ENCODE measurements at places on chromosomes 3 and 15.

DNA sequence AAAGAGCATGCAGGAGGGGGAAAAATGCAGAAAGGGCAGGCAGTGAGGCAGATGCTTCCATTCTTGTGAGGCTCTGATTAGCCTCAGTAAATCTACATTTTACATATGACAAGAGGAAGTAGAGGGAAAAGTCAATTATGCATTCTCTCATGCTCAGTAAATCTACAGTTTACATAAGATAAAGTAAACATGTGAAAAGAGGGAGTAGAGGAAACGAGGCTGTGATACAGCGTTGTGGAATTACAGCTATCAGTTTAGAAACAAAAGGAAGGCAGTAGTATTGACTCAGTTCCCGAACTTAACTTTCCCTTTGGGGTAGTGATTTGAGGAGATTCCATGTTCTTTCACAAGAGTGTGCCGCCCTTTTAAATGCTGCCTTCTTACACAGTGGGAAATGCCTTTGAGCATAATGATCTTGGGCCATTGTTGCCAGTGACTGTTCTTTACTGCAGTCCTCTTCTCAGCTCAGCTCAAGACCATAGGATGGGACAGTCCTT is 39.3 kb downstream of the OSTN start:
- DNase-seq, result no peak

- DNase-seq, result no peak
Measured at GRCh38 chr3:5078151-5078550, 43.9 kb upstream of the ARL8B start.

- DNase-seq, result no peak
Measured at GRCh38 chr3:66454464-66454859, 46.4 kb downstream of the LRIG1 start.

DNA sequence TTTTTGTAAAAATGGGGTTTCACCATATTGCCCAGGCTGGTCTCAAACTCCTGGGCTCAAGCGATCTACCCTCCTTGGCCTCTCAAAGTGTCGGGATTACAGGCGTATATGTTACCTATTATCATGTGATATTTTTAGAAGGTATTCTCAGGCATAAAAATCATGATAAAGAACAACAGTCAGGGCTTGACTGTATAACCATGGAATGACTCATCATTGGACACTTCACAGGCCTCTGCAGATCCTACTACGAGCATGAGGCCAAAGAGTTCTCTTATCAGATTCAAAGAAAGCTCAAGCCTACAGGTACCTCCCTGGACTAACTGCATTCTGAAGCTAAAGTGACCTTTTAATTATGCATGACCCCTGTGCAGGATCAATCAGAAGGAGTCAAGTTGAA is 91.7 kb upstream of the PRICKLE2 start:
- DNase-seq, result no peak

DNA sequence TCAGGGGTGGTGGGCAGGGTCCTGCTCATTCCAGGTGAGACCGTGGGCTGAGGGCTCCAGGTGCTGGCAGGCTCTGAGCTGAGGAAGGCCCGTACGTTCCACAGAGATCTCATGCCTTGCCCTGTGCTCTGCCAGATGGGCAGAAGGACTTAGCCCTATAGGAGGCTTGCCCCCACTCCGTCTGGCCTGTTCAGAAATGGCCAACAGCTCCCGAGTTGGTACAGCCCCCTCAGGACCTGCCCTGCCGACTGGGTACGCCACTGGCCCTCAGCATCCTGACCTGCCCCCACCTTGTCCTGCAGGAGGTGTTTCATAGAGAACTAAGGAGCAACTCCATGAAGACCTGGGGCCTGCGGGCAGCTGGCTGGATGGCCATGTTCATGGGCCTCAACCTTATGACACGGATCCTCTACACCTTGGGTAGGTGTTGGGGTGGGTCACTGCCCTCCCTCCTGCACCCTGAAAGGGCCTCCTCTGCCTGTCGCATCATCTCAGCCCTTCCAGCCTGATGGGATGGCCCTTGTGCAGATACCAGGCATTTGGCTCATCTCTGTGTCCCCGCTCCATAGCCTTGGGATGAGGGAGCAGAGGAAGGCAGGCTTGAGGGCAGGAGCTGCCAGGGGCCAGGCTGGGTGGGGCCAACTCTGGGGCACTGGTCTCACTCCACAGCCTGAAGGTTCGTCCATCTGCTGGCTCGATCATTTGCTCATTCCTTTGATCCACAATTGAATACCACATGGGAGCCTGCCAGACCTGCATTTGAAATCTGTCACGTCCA is 14.2 kb downstream of the TMEM43 start:
- no peak for DNase-seq

DNA sequence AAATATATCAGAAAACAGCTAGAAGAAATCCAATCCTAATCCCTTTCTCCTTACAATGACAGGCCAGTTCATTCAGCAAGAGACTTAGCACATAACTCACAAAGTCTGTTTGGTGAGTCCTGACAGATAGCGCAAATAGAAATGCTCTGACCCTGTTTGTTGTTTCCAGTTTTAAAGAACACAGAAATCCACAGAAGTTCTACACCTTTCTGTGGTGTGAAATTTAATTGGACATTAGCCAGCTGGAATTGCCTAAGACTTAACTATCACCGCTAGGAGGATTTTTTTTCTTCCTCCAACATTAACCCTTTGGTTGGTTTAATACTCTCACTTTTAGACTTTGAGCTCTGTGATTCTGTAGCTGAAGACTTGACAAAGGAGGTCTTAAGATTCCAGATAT is 30.8 kb downstream of the HDC start:
- no peak for DNase-seq

DNA sequence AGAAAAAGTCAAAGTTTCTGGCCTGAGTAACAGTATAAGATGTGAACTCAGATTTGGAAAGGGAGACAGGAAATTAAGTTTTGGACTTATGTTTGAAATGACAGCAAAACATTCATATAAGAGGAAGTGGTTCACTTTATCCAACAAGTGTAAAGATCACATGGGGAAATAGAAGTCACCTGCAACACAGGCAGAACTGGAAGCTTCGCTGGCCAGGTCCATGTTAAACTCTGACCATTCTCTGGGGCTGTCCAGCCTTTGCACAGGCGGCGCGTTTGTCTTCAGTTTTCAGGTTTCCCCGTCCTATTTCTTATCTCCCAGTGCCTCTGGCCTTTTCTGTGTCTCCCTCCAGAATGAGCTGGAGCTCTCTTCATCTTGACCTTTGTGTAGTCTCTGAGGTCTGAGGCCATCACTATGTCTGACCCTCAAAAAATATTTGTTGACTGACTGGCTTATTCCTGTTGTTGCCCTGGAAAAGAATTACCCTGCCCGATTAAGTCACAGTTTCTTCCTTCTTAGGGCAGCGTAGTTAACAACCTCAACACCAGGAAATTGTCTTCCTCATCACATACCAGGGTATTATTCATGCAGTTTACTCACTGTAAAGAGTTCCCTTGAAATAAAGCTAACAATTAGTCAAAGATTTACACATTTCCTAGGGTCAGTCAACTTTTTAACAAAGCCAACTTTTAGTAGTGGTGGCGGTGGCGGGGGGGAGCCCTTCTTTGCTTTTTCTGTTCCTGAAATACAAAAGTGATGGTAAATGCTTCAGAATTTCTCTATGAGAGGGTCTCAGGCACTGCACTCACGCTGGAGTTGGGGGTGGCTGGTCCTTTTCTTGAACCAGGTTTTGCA is 959 bp upstream of the RASA2 start:
- no peak for DNase-seq

GRCh38 chr3:41302295-41302694 is 103.0 kb downstream of the CTNNB1 start:
- DNase-seq, result no peak

GRCh38 chr3:32405711-32406323 is 14.2 kb downstream of the CMTM7 start:
- DNase-seq, result no peak

GRCh38 chr3:40653878-40654277 is 129.1 kb downstream of the ZNF621 start:
- DNase-seq, result no peak

DNA sequence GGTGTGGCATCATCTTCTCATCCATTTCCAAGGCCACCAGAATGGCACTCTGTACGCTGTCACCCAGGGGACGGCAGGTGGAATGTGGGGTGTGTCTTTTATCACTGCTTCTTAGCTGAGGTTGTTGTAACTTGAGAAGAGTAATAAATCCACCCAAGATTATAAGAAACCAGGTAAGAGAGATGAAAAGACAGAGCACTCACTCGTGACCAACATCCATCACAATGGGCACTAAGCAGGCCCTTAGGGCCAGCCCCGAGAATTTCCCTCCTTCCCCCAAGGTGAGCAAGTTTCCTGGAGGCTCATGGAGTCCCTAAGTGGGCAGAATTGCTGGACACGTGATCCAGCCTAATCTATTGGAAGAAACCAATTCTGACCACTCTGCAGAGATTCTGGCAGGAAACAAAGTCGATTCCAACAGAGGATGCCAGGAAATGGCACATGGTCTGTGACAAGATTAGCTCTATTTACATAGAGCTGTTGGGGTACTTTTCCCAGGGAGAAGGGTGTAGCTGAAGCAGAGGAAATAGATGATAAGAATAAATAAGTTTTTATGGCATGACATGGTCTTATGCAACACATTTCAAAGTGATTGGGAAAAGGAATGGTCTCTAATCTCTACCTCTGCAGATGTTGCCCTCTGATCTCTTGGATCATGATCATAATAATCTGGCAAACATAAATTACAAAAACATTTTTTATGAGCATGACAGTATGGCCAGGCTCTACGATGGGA is 22.5 kb downstream of the SLC6A20 start:
- no peak for DNase-seq

DNA sequence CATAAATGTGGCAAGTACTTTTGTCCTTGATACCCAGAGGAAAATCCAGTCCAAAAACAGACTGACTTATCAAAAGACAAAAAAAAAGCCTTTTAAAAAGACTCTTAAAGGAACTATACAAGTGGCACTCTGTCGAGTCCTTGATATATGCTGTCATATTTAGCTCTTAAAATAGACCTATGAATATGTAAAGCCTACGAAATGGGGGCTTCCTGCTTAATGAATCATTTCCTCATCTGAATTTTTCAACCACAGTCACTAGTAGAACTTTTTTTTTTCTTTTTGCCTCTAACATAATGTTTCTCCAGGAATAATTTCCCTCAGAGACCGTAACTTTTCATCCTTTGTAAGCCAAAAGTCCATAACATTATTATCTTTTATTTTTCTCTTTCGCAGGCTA is 95.8 kb downstream of the P3H2 start:
- DNase-seq, result no peak

DNA sequence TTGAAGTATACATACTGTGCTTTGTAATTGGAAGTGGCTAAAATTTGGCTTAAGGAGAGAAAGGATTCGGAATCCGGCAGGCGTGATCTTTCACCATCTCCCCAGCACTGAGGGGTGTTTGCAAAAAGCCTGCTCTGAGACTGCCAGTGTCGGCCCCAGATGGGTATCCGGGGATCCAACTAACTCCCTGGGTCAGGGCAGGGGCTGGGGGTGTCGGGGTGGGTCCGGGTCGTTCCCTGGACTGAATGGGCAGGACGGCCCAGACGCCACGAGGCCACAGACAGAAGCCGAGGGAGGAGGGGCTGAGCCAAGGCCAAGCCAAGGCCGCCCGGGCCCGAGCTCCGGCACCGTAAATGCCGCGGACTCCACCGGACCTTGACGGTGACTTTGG is 349 bp downstream of the PPIB start:
- DNase-seq, result no peak

- DNase-seq, result no peak
Measured at GRCh38 chr15:63218100-63218808, 28.8 kb downstream of the RAB8B start.

GRCh38 chr3:113232342-113232741 is 21.0 kb downstream of the BOC start:
- no peak for DNase-seq

DNA sequence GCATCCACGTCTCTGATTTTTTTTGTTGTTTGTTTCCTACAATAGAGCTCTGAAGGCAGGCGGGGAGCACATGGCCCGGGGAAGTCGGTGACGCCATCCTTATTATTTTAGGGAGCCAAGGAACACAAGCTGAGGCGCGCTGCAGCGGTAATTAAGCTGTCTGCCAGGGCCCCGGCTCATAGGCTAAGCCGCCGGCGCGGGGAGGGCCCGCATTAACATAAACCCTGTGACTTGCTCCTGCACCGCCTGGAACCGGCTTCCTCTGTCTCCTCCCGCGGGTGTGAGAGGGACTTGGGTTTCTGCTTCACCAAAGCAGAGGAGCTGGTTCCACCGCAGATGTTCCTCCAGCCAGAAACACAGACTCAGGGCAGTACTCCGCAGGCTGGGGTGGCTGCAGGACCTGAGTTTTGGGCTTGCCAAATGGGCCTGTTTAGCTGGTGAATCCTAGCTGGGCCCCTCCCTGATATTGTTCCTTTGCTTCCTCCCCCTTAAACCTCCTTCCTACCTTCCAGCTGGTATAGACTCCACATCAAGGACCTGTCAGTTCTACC is 25.3 kb downstream of the ANP32A start:
- no peak for DNase-seq

DNA sequence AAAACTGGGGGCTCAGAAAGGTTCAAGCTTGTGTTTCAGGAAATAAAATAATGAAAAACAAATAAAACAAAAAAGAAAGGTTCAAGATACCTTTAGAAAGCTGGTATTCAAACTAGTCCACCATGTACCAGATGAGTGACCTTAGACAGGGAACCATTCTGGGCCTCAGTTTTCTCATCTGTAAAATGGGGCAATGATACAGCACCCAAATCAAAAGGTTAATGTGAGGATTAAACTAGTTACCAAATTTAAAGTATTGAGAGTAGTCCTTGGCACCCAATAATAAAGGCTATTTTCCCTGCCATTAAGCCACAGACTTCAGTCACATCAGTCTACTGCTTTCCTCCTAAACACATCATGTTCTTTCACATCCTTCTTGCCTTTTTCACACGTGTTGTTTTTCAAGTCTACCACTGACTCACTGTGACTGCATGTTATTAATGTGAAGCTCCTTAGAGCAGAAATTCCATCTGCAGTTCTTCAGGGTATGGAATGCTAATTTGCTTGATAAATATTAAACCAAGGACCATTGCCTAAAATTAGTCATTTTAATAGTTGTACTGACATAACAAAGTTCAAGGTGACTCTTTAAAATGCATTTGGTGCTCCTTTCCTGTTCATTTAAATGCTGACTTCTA is 19.9 kb downstream of the TAMM41 start:
- no peak for DNase-seq

- no peak for DNase-seq
Measured at GRCh38 chr3:9861626-9862130, 17.9 kb upstream of the RPUSD3 start.
